Hair follicular keratinocyte (primary cell): ENCODE measurements at places on chromosomes 3 and 15. TPM values are rescaled to one million over a fixed set of nuclear protein-coding genes. Genes with fewer than 3 reads are reported as not detected.

Gene GATM
- 0.61 TPM in 1 of 2 replicates, not detected in the other for total RNA-seq

Gene HES1
- 45.3 and 97.6 TPM in 2 replicates for total RNA-seq

Gene LNP1
- 0.70 and 3.0 TPM in 2 replicates for total RNA-seq

Gene CCR8
- total RNA-seq: not detected in 2 replicates

Gene CACNA2D3
- total RNA-seq: not detected in 2 replicates

Gene IGDCC3
- not detected in 2 replicates for total RNA-seq

Gene ITGA11
- total RNA-seq: 0.08 and 0.27 TPM in 2 replicates

Gene CADM2
- total RNA-seq: not detected in 2 replicates

Gene LYZL4
- not detected in 2 replicates for total RNA-seq

Gene PCOLCE2
- 2.9 and 4.1 TPM in 2 replicates for total RNA-seq

Gene PYGO1
- total RNA-seq: 0.55 and 0.91 TPM in 2 replicates

Gene FBXW12
- not detected in 2 replicates for total RNA-seq

Gene STARD5
- 17.0 and 18.7 TPM in 2 replicates for total RNA-seq

Gene GLDN
- not detected in 2 replicates for total RNA-seq

Gene FGD5
- total RNA-seq: not detected in 2 replicates

Gene LRRC15
- total RNA-seq: not detected in 2 replicates

Gene GOLGA8R
- total RNA-seq: 1.2 TPM in 1 of 2 replicates, not detected in the other

Gene ZKSCAN7
- 2.1 and 6.4 TPM in 2 replicates for total RNA-seq

Gene CYP8B1
- total RNA-seq: not detected in 2 replicates

Gene MRAS
- 2.6 and 6.2 TPM in 2 replicates for total RNA-seq

Gene GOLGA6L7
- not detected in 2 replicates for total RNA-seq

Gene C3orf49
- not detected in 2 replicates for total RNA-seq

Gene CLDN16
- not detected in 2 replicates for total RNA-seq

Gene ACTRT3
- total RNA-seq: 1.9 and 4.4 TPM in 2 replicates

Gene CHRNA5
- total RNA-seq: 1.4 and 3.8 TPM in 2 replicates

Gene GCNT3
- total RNA-seq: 0.16 TPM in 1 of 2 replicates, not detected in the other

Gene SUMF1
- 31.3 and 44.4 TPM in 2 replicates for total RNA-seq

Gene SENP5
- 22.4 and 23.2 TPM in 2 replicates for total RNA-seq

Gene CFAP20DC
- total RNA-seq: 7.3 and 10.0 TPM in 2 replicates

Gene VEPH1
- total RNA-seq: 0.08 and 0.34 TPM in 2 replicates

Gene IQCH
- 2.4 and 8.3 TPM in 2 replicates for total RNA-seq

Gene PARP9
- 5.8 and 7.3 TPM in 2 replicates for total RNA-seq

Gene ALDH1L1
- 0.08 and 0.11 TPM in 2 replicates for total RNA-seq

Gene MCF2L2
- 0.04 and 0.55 TPM in 2 replicates for total RNA-seq

Gene GOLGA6L4
- 0.23 and 1.6 TPM in 2 replicates for total RNA-seq

Gene FBN1
- total RNA-seq: 2.0 and 3.3 TPM in 2 replicates

Gene AMIGO3
- total RNA-seq: not detected in 2 replicates

Gene CELSR3
- 1.0 and 1.1 TPM in 2 replicates for total RNA-seq

Gene SLC6A1
- total RNA-seq: not detected in 2 replicates

Gene PRRT3
- total RNA-seq: 0.80 and 1.1 TPM in 2 replicates

Gene PLD1
- 7.7 and 8.5 TPM in 2 replicates for total RNA-seq

Gene TMEM45A
- total RNA-seq: 4.4 and 8.4 TPM in 2 replicates

Gene CHRNA7
- total RNA-seq: not detected in 2 replicates

Gene P2RY13
- not detected in 2 replicates for total RNA-seq

Gene FES
- total RNA-seq: 1.9 and 2.1 TPM in 2 replicates

Gene ARL6
- total RNA-seq: 3.4 and 12.0 TPM in 2 replicates

Gene ISLR2
- total RNA-seq: 0.04 TPM in 1 of 2 replicates, not detected in the other

Gene SLC22A13
- not detected in 2 replicates for total RNA-seq

Gene ISG20
- 6.3 and 27.8 TPM in 2 replicates for total RNA-seq

Gene OR4F15
- total RNA-seq: not detected in 2 replicates

Gene ASB14
- total RNA-seq: not detected in 2 replicates

Gene RASGRF1
- not detected in 2 replicates for total RNA-seq

Gene USP50
- total RNA-seq: 0.55 TPM in 1 of 2 replicates, not detected in the other

Gene FOXL2
- total RNA-seq: 0.38 and 1.2 TPM in 2 replicates

Gene LRTM1
- total RNA-seq: not detected in 2 replicates

Gene ZIC4
- total RNA-seq: not detected in 2 replicates

Gene SEMA3G
- 0.46 TPM in 1 of 2 replicates, not detected in the other for total RNA-seq

Gene MYEF2
- total RNA-seq: 0.70 and 3.8 TPM in 2 replicates

Gene EOMES
- 1.9 and 2.7 TPM in 2 replicates for total RNA-seq
